ENCODE measurements at places on chromosomes 6 and 20.
A peak's percentile ranks its signal among the peaks of the same experiment; 100 is the strongest.

DNA sequence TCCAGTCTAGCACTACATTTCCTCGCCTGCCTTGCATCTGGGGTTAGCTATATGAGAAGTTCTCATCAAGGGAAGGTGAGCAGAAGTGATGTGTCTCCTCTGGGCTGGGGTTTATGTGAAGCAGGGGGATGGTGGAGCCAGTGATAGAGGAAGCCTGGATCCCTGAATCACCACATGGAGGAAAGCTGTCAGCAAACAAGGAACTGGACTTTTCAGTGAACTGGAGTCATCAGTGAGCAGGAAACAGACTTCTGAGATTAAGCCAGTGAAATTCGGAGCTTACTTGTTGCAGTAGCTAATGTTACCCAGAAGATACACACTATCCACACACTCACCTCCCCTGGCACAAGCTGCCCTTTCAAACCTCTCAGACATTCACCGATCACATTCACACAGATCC, 13.4 kb upstream of the TOX2 start:
- DNase-seq: no peak

- no peak for DNase-seq
Observed at GRCh38 chr6:124226396-124226795, 422.7 kb downstream of the NKAIN2 start.

- DNase-seq: no peak
Observed at GRCh38 chr6:46393940-46394337, 97.3 kb downstream of the RCAN2 start.

DNA sequence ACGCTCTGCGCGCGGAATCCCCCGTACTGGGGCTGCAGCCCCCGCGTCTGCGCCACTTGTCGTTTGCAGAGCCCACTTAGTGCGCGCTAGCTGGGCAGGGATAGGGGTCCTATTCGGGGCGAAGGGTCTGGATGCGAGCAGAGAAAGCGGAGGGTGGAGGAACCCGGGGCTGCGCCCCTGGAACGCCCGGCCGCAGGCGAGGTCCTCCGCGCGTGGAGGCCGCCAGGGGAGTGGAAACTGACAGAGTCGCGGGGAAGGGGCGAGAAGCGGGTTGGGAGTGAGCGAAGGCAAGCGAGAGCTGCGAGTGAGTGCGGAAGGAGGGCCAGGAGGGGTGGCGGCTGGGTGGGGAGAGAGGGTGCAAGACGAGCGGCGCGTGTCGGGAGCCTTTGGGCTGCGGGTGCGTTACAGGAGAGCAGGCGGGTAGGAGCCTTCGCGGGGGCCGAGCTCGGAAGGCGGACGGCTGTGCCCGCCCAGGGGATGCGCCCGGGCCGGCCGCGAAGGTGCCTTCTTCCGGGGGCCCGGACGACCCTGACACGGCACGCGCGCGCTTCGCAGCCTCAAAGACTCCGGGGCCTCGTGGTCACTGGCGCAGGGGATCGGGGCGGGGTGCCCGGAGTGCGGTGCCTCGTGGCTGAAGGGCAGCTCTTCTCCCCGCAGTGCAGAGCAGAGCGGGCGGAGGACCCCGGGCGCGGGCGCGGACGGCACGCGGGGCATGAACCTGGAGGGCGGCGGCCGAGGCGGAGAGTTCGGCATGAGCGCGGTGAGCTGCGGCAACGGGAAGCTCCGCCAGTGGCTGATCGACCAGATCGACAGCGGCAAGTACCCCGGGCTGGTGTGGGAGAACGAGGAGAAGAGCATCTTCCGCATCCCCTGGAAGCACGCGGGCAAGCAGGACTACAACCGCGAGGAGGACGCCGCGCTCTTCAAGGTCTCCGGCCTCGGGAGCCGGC, 1.2 kb downstream of the IRF4 start:
- no peak for DNase-seq

DNA sequence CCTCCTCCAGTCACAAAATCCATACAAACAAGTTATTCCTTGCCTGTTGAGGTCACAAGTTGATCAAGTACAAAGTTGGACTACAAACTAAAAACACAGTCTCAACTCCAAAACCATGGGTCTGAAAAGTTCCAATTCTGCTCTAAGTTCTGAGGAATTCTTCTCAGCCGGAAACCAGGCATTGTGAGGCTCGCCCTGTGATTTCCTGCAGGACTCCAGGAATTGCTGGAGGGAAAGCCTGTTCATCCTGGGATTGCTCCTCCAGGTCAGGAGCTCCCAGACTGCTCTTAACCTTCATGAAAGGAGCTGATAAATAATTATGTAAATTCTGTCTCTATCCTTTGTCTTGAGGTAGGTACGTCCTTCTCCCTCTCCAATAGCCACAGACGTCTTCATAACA, 8.5 kb downstream of the TRAM2 start:
- DNase-seq: no peak

- peak; percentile 54 for DNase-seq
Observed at GRCh38 chr6:33014841-33015634, 5.6 kb upstream of the HLA-DOA start.

GRCh38 chr6:25280344-25281074, 1.3 kb downstream of the CARMIL1 start:
- peak; percentile 43 for DNase-seq

GRCh38 chr6:34664256-34664971, 32.2 kb downstream of the ILRUN start:
- no peak for DNase-seq

DNA sequence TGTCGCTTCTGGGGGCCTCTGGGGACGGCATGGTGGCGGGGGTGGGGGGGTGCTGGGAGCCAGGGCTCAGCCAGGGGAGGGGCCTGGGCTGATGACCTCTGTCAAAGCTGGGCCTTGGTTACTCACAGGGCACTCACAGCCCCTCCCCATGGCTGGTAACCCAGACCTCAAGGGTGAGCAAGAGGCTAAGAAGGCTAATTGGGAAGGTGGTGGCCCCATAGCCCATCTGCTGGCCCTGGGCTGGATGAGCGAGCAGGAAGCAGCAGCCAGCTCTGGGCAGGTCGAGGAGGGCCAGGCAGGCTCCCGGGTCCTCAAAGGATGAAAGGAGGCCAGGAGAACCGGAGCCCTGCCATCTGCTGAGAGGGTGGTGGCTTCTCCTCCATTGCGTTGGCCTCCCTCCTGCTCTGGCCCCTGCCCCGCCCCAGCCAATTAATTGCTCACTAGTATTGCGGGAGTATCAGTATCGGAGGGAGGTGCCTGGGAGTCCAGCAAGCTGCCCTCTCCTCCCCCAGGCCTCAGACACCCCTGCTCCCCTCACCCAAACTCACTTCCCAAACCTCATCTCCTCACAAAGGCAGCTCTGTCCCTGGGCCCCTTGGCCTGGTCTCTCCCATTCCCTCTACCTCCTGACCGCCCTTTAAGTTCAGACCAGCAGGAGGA, 1.0 kb upstream of the CDSN start:
- no peak for DNase-seq

DNA sequence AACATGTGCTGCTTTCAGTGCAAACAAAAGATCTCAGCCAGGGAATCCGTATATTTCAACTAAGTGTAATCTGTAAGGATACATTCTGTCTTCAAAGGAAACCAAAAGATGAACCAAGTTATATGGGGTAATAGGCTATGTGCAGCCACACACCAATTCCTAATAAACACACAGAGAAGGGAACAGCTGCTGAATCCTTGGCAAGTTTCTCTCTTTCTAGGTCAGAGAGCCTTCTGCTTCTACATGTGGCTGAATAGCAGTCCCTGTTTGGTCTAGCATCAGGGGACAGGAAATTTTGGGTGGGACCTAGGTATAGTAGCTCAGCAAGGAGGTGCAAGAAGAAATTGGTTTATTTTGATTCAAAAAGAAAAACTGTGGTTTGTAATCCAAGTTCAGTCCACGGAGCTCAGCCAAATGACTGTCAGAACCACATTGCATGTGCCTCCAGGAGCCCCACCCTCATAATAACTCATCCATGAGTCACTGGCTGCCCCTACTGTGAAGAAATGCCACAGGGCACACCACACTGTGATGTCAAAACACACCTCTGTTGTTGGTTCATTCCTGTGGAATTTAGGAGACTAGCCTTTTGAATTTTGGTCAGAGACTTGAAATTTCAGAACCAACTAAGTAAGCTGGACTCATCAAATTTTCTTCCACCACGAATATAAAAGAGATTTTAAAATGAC, 21.1 kb downstream of the SPTLC3 start:
- no peak for DNase-seq

DNA sequence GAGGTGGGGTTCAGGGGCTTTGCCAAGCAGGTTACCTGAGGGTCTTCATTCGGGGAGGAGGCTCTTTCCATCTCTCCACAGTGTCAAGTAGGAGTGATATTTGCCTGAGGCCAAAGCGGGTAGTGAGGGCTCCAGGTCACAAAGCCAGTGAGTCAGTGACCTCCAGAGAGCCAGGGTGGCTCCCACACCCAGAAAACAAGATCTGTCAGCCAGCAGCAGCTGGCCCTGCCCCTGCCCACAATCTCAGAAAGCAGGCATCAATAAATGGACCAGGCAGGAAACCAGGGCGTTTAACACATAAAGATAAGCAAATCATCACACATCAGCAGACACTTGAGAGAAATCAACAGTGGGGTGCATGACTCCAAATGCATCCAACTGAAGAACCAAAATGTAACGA, 250.8 kb downstream of the CDH26 start:
- DNase-seq: no peak

DNA sequence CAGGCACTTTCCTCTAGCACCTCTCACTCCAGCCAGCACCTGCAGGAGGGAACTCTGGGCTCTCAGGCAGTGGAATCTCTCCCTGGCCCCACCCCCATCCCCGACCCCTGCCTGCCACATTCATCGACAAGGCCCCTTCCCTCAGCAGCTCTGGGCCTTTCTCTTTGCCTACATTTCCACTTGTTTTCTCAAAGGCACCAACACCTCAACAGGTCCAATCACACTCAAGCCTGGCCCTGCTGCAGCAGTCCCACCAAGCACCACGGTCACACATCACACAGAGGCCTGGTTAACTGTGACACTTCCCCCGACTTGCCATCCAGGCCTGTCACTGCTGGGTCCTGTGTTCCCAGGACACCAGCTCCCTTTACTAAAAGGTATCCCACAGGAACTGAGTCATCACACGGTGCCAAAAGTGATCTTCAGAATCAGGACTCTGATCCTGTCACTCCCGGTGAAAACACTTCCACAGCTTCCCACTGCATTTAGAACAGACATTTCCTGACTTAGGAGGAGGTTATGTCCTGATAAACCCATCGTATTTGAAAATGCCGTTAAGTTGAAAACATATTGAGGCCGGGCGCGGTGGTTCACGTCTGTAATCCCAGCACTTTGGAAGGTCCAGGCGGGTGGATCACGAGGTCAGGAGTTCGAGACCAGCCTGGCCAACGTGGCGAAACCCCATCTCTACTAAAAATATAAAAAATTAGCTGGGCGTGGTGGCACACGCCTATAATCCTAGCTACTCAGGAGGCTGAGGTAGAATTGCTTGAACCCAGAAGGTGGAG, 54.9 kb downstream of the MYH7B start:
- DNase-seq: no peak

- no peak for DNase-seq
Observed at GRCh38 chr6:155275808-155276480, 12.1 kb downstream of the CLDN20 start.

GRCh38 chr6:10078581-10078980, 336.3 kb downstream of the TFAP2A start:
- DNase-seq: no peak

DNA sequence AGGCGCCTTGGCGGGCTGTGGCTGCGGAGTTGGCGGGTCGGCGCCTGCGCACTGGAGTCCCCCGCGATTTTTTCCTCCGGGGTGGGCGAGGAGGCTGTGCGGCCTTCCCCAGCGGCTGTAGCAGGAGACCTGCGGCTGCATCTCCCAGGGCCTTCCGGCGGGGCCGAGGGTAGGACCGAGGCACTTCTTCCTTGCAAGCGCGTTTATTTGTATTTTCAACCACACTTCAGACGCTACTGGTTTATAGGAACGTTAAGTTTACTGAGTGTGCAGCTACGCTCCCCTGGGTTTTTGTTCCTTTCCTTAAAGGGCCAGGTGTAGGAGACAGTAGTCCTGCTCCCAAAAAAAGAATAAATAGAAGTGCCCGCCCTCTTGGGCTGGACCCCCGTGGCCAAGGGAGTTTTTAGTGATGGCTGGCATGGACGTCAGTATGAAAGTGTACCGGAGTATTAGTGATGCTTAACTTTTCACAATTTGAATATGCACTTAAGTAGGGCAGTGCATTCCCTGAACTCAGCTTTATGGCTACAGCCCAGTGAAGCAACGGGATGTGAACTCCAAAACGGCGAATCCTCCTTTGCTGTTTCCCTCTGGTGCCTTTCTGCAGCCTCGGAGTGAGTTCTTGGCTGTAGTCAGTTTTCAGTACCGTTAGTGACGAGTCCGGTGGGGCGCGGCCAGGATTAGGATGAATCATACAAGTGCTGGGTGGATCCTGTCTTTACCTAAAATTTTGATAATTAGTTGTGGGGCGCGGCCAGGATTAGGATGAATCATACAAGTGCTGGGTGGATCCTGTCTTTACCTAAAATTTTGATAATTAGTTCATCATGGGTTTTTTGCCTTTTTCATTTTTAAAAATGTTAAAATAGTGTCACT, 1.0 kb upstream of the FBXO5 start:
- peak; percentile 82 for DNase-seq

DNA sequence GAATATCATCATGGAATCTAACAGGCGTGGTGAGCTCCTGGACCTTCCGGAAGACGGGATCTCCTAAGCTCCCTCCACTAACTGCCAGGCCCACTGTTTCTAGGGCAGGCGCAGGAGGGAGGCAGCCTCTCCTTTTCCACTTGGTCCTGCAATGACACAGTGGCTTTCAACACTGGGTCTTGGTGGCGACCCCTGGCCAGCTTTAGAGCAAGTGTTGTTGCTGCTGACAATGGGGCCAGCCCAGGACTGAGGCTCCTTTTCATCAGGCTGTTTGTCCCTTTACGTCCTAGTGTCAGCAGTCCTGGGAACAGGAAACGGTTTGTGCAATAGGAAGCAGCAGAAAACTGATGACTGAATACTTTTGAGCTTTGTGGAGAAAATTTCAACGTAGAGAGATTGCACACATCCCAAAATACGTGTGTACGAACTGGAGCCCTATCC, 9.7 kb upstream of the QKI start:
- DNase-seq: no peak

GRCh38 chr6:28205879-28206278, 19.2 kb upstream of the ZSCAN9 start:
- no peak for DNase-seq

DNA sequence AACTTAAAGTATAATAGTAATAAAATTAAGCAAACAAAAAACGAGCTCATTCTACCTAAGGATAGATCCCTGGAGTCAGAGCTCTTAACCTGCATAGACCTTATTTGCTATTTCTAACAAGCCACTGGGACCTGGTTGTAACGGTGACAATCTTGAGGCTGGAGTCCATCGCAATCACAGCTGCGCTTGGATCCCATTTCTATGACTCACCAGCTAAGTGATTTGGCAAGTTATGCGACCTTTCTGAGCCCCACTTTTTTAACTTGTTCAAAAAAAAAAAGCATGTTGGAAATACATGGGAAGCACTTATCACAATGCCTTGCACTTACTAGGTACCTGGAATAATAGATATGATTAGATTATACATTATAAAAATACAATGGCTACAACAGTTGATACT, 389.5 kb upstream of the CDH4 start:
- no peak for DNase-seq

GRCh38 chr6:152984513-152984872, 1.7 kb upstream of the FBXO5 start:
- DNase-seq: no peak

GRCh38 chr6:129117355-129117754, 234.4 kb downstream of the LAMA2 start:
- DNase-seq: no peak
